ENCODE measurements at places on chromosomes 4 and X.

- no peak for DNase-seq
Measured at GRCh38 chr4:62449538-62449937, 1249.4 kb downstream of the ADGRL3 start.

DNA sequence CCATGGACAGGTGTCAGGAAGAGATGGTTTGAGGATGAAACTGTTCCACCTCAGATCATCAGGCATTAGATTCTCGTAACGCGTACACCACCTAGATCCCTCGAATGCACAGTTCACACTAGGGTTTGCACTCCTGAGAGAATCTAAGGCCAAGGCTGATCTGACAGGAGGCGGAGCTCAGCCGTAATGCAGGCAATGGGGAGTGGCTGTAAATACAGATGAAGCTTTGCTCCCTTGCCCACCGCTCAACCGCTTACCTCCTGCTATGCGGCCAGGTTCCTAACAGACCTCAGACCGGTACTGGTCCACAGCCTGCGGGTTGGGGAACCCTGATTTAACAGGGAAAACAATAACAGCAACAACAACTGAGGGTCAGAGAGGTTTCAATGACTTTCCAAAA lies 2.0 kb upstream of the TEC start:
- no peak for DNase-seq

GRCh38 chr4:48667148-48667547 lies 112.9 kb downstream of the FRYL start:
- DNase-seq: peak; percentile 44

- no peak for DNase-seq
Measured at GRCh38 chr4:61520681-61521160, 320.6 kb downstream of the ADGRL3 start.

GRCh38 chr4:156321203-156321602 lies 367.5 kb upstream of the CTSO start:
- DNase-seq: no peak

GRCh38 chrX:16039363-16039762 lies 84.0 kb upstream of the GRPR start:
- DNase-seq: no peak

- DNase-seq: no peak
Measured at GRCh38 chrX:133994576-133994975, 9.2 kb upstream of the GPC3 start.

DNA sequence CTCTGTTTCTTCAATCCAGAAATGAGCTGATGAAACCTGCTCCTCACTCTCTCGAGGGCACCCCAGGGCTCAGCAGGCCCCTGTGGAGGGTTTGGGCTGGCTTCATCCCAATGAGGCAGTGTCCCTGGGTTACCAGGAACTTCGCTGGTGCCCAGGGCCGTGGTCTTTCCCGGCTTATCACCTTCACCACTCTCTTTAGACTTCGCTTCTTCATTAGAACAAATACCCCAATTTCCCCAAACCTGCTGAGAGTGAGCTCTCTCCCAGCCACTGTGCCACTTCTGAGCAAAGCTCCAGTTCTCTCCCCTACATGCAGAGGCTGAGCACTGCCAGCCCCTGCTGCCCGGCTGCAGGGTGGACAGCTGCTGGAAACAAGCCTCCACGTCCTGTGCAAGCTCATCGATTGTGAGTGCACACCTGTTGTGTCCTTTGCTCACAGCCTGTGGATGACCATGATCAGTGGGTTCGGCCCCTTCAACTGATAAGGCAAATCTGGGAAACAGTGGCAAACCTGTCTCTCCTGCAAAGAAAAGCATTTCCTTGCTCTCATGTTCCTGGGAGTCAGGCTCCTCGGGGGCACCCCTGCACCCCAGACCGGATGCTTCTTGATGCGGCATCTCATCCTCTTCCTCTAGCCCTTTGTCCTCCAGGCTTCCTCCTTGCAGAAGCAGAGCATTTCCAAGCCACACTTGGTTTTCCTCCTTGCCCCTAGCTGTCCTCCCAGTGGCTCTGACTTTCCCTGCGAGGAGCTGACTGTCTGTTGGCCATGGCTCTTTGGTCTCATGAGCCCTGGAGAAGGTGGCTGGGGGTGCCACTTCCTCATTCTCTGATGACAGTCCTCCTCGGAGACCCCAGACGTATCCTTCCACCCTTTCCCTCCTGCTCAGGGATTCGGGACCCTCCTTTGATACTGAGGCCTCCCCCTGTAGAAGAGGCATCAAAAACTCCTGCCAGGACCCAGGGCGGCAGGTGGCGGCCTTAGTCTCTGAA lies 28.7 kb downstream of the C4orf50 start:
- DNase-seq: no peak
